ENCODE measurements at places on chromosomes 1 and 21.

DNA sequence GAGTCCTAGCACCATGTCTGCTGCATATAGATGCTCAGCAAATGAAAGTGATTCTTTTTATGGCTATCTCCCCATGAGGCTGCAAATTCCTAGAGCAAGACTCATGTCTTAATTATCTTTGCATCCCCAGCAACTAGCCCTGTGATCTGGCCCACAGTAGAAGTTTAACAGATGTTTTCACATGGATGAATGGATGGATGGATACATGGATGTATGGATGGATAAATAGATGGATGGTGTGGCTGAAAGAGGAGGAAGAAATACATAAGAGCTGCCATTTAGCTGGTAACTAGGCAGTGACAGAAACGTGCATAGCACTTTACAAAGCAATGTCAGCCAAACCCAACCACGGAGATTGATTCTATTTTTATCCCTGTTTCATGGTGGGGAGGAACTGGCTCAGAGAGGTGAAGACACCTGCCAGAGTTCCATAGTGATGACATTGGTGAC, 32.7 kb upstream of the ZBTB40 start:
- DNase-seq: no peak

DNA sequence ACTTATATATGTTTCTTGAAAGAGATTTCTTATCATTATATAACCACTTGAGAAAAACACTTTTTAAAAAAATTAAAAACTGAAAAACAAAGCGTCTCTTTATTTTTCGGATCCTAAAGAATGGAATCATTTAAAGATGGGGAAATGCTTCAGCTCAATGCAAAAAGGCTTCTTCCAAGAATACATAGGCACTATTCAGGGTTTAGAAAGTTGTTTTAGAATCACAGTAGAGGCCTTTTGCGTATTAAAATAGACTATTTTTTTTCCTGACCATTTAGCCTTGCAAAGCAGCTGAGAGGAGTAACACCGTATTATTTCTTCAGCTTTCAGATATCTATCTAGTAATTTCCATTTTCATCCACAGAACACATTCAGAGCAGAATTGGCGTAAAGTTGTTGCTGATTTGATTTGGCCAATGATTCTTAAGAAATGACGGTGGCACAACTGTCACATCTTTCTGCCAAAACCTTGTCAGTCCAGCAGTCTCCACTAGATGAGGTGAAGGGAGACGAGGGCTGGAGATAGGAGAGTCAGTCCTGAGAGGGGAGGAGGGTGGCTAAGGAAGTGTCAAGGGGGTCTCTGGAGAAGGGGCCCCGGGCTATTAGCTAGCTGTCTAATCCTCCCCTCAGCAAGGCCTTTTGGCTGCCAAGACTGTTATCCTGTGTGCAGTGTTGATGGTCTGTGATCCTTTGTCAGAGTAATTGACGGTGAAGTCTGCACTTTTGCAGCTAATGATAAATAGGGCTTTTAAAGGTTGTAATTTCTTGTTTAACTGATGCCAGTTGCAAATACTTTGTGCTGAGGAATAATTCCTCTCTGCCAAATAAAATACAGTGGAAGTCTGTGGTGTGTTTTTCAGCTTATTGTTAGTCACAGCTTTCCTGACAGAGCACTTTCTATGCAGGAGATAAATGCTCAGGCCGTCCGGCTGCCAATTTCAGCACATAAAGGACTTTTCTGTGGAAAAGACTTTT, 34.7 kb downstream of the PRRX1 start:
- no peak for DNase-seq

- DNase-seq: no peak
These were observed 214.4 kb downstream of the DAB1 start for GRCh38 chr1:57209495-57209894.

DNA sequence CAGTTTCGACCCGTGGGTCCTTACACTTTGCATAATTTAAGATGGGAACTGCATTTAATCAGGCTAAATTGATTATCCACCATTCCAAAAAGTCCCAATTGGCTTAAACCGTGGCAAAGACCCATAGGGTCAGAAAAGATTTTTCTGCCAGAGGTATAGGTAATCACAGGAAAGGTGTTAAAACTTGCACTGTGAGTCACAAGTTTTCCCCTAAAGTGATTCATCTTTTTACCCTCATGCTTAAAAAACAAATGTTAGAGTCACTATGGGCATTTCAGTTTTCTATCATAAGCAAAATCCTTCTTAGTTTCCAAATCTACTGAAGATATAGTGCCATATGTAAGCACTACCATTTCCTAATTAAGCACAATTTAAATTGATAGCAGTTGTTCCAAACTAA, 1079.8 kb downstream of the ADGRL2 start:
- DNase-seq: no peak

GRCh38 chr1:156444407-156445001, 56.1 kb downstream of the MEF2D start:
- no peak for DNase-seq

- DNase-seq: no peak
These were observed 136.2 kb upstream of the RUNX3 start for GRCh38 chr1:25066256-25066655.

DNA sequence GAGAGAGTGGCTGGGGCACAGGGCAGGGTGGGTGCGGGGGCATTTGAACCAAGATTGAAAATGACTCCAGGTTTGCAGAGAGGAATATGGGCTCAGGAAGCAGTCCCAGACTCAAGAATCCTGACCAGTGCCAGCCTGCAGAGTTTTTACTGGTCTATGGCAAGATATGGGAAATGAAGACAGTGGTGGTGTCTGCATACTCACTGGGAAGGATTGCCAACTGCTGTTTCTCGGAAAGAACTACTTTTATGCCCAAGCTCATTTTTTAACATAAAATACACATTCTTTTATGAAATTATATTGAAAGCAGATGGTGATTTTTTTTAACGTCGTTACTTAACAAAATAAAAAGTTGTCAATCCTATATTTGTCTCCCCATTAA, 401.8 kb downstream of the CAMTA1 start:
- no peak for DNase-seq

GRCh38 chr1:165928075-165928731, 100.8 kb downstream of the UCK2 start:
- DNase-seq: no peak

GRCh38 chr1:24920533-24920925, 9.5 kb downstream of the RUNX3 start:
- no peak for DNase-seq

GRCh38 chr1:207428783-207429182, 25.3 kb upstream of the CR2 start:
- no peak for DNase-seq

DNA sequence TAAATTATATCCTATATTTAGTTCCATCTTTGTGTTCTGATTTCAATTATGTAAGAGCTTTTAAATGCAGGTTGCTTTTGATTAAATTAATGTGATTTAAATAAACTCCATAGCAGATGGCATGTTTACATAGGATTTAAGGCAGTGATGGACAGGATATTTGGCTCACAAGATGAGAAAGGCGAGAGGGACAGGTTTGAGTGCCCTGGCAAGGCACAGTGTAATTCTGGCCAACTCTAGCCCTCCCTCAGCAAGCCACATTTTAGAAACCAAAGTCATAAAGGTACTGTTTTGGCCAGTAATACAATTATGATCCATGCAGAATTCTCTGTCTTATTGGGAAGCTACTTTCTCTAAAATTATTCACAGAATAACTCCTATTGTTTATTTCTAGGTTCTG, 50.6 kb upstream of the C1orf146 start:
- DNase-seq: no peak

DNA sequence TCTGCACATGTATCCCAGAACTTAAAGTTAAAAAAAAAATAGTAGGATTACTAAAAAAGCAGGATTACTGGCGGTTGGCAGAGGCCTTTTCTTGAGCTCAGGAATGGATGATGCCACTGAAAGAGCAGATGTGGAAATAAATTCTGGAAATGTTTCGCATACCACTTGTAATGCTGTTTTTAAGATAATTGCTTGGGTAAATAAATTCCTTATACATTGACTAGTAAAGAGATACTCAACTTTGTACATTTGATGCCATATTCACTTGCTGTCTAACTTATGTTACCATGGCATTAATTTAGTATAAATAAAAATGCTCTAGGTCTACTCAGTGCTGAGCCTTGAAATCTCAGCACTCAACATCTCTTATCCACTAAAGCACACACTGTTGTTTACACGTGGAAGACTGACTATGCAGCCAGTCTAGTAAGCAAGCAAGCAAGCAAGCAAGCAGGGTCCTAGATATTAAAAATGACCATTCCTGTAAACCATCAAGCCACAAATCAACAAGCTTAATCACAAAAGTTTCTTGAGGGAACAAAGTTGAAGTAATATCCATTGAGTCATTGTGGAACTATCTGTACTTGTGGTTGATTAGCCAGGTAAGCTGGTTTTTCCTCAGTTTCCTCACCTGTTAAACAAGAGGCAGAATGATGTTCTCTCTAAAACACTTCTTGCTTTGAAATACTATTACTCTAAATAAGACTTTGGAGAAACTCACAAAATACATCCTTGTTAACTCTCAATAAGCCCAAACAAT, 1.7 kb upstream of the RASAL2 start:
- no peak for DNase-seq

- no peak for DNase-seq
These were observed 762.6 kb downstream of the MRPL39 start for GRCh38 chr21:24844671-24845070.

- no peak for DNase-seq
These were observed 126.5 kb upstream of the TNFSF4 start for GRCh38 chr1:173333581-173333980.

DNA sequence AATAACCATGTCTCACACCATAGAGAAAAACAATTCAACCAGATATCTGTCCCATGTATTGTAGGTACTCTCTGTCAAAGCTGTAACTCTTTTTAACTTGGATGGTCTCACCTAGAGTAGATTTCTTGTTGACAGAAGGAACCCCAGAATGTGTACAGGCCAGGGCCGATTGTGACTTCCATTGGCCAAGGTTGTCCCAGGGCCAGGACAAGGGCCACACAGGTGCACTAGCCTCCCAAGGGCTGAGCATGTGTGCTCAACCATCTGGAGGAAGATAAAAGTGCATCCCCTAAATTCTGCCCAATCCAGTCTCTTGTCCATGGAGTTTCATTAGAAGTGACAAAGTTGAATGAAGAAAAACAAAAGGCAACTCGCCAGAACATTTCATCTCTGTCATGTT, 51.8 kb downstream of the SETD4 start:
- no peak for DNase-seq

GRCh38 chr1:73800376-73800775, 397.6 kb downstream of the LRRIQ3 start:
- no peak for DNase-seq

DNA sequence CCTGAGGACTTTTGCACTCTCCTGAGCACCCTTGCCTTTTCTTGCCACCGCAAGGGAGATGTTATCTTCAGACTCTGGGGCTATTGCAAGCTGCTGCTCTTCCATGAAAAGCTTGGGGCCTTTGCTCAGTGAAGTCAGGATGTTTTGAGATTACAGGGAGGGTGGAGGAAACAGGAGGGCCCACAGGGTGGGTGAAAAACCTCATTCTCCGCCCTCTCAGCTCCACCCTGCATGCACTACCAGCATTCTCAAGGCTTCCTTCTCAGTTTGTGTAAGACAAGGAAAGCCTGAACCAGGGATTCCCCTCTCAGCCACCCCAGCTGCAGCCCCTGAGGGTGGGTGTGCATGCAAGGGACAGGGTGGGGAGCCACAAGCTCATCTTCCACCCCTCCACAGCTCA, 25.8 kb upstream of the ZNF648 start:
- DNase-seq: no peak

DNA sequence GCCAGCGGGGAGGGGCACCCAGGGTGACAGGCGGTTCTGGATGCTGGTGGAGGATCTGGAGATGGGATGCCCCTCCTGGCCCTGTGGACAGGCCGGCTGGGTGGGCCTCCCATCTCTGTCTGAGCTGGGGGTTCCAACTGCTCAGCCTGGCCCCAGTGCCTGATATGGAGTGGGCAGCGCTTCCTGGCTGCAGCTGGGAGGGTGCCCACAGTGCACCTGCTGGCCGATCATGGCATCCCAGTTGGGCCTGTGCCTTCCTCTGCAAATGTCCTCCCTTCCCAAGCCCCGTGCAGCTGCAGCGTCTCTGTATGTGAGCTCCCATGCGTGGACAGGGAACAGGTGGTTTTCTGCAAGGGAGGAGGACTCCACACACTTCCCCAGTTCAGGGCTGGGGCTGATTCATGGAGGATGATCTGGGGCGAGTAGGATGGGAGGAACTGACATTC, 2.1 kb downstream of the PFKL start:
- no peak for DNase-seq

DNA sequence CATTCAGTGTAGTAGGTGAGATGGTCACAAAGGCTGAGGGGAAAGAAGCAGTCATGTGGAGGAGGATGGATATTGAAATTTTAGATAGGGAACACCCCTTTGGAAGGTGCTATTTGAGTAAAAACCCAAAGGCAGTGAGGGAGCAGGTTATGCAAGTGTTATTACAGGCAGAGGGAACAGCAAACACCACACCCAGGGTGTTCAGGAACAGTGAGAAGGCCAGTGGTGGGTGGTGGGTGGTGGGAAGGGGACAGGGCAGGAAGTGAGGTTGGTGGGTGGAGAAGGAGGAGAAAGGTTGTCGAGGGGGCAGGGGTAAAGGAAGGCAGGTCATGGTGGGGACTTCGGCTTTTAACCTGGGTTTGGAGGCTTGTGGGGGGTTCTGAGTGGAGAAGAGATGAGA, 39.2 kb upstream of the SCMH1 start:
- no peak for DNase-seq

- DNase-seq: no peak
These were observed 217.6 kb downstream of the LMX1A start for GRCh38 chr1:165138960-165139359.

- DNase-seq: peak; percentile 28
These were observed 65.6 kb downstream of the UCHL5 start for GRCh38 chr1:192993426-192994085.

GRCh38 chr1:151277249-151277648, 4.8 kb upstream of the ZNF687 start:
- no peak for DNase-seq

DNA sequence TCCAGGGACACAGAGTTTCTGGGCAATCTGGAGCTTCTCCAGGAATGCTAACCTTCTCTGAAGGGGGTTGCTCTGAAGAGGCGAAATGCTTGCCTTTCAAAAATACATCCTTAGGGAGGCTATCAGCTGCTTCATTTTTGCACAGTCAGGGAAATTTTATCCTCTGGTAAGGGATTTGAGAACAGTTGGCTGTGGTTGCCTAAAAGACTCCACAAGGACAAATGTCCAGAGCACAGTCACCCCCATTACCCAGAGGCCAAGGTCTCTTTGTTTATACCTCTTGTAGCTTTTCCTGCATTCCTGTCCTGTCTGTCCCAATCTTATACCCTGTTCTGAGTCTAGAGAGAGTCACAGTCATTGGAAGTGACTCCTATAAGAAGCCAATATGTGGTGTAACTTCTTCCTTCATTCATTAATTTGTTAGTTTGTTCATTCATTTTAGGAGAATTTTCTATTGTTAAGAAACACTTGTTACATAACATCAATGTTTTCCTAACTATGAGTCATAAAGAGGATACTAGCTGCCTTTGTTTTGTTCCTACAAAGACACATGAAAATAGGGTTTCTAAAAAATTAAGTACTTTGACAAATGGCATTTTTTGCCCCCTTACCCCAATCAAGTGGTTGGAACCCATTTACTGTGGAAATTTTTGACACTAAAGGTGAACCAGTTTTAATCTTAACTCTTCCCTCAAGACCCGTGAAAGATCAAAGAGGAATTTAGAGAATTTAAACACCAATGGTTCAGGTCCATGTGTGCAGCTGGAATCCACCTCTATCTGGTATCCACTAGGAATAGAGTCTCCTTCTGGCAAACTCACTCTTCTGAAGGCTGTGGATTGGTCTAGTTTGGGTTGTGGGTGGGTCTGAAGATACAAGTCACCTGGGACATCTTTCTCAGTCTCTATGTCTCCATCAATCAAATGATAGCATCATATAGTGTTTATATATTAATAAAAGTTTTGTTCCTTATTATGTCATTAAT, 47.1 kb downstream of the GPR88 start:
- DNase-seq: no peak

- no peak for DNase-seq
These were observed 35.4 kb upstream of the FGGY start for GRCh38 chr1:59261537-59261936.

All from T1000 (cell line).